ENCODE measurements at places on chromosomes 3 and 15.

DNA sequence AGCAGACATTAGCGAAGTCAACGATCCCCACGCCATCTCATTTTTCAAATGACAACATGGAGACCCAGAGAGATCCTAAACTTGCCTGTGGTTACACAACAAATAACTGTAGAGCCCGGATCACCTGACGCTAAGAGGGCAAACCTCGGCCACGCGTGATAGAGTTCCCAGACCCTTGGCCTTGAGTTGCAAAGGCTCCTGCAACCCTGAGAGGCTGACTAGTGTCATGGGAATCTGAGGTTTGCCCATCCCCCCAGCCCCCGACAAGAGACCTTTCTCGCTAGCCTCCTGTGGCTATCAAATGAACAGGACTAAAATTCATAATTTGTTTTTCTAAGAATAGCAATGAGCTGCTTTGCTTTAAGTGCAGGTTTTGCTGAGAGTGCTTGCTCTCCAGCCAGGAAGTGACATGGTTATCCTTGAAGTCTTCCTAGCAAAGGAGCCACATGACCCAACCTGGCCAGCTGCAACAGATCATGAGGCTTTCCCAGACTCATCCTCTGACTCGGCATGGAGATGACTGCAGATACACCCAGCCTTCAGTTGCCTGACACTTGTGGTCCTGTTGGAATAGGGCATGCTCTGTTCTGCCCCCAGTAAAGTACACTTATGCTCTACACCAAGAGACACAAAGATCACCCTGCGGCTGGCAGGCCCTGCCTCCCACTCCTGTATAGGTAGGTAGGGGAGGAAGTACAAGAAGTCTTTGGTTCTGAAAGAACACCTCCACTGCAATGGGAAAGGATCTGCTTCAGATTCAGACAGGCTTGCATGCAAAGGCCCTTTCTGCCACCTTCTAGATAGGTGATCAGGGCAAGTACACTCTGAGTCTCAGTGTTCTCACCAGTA is 36.0 kb downstream of the MCF2L2 start:
- DNase-seq = no peak

GRCh38 chr3:44066806-44067205 is 174.9 kb upstream of the TOPAZ1 start:
- DNase-seq = no peak

DNA sequence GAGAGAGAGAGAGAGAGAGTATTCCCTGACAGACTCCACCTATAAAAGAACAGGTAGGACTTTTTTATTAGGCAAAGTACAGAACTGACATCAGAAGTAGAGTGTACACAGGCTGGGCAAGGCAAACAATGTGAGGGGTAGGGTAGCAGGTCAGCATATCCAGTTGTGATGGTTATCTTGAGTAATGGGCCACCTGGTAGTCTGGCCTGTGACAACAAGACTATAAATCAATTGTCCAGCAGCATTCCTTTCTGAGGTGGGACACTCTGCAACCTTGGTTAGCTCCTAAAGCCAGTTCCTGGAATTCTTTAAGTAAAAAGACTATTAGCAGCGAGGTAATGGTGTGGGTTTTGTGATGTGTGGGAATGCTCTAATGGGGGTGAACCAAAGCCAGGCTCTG is 14.9 kb upstream of the TMCC1 start:
- DNase-seq = no peak

GRCh38 chr15:89745768-89746167 is 5.3 kb downstream of the MESP1 start:
- DNase-seq = no peak

- no peak for DNase-seq
Observed at GRCh38 chr3:159473206-159473605, 515.4 kb upstream of the IL12A start.

GRCh38 chr3:101945980-101946379 is 96.7 kb downstream of the NFKBIZ start:
- no peak for DNase-seq

DNA sequence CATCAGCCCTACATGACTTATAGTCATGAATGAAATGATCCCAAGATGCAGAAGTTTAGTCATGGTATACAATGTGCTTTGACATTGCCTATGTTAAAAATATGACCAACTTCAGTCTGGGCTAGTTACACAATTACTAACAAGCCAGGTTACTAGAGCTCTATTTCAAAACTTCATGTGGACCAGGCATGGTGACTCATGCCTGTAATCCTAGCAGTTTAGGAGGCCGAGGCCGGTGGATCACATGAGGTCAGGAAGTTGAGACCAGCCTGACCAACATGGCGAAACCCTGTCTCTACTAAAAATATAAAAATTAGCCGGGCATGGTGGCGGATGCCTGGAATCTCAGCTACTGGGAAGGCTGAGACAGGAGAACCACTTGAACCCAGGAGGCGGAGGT is 613.0 kb downstream of the CADM2 start:
- no peak for DNase-seq

GRCh38 chr3:128270559-128271492 is 117.5 kb downstream of the EEFSEC start:
- DNase-seq = no peak

DNA sequence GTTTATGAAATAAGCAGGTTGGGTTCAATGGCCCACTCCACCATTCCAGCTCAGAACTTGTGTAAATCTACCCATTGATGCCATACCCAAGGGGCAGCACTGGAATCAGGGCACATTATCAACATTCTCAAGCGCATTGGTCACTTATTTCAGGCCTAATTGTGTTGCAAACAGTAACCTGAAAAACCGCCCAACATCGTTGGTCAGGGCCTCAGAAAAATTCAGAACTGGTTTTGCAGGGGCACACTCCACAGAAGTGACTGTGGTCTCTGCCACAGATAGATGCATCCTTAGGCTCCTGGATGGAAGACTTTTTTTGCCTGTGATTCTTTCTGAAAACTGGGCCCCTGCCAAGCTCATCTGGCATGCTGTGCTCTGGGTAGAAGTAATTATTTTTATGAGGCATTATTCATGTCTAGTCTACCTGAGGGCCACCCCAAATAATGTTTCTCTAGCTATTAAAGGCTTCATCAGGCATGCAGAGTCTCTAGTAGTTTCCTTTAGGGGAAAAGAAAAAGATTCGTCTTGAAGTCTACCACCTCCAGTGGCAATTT is 21.7 kb upstream of the LRTM1 start:
- no peak for DNase-seq

DNA sequence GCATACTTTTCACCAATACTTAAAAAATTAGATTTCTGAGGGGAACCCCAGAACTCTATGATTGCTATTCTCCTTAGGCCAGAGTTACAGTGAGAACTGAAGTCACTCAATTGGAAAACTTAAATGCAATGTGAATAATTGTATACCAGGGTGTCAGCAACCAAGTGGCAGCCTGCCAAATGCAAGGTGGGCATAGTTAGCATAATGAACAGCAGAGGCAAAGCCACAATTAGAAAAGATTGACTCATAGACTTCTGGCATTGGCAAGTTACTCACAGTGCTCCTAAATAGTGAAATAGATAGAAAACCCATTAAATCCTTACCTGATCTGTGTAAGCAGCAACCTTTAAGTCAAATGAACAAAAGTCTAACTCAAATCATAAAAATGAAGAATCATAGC is 94.9 kb downstream of the BCHE start:
- no peak for DNase-seq

GRCh38 chr15:78045189-78045588 is 32.3 kb downstream of the TBC1D2B start:
- DNase-seq = no peak

- DNase-seq = no peak
Observed at GRCh38 chr15:50783411-50783810, 17.9 kb upstream of the SPPL2A start.

DNA sequence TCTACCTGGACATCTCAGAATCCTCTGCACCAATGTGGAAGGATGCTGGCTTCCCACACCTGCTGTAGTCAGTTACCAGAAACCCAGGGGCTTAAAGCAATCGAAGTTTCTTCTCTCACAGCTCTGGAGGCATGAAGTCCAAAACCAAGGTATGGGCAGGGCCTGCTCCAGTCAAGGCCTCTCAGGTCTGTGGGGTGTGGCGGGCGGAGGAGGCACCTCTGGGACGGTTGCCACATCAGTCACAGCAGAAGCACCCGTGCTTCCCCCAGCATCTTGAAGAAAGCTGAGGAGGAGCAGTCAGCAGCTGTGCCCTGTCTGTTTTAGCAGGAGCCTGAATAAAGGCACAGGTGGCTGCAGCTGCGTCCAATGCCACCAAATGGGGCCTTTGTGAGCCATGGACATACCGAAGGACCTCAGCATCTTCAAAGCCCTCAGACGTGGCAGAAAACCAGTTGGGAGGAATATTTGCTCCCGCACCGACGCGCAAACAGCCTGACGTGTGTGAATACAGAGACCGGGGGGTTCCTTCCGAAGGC is 68.9 kb downstream of the TFRC start:
- no peak for DNase-seq

DNA sequence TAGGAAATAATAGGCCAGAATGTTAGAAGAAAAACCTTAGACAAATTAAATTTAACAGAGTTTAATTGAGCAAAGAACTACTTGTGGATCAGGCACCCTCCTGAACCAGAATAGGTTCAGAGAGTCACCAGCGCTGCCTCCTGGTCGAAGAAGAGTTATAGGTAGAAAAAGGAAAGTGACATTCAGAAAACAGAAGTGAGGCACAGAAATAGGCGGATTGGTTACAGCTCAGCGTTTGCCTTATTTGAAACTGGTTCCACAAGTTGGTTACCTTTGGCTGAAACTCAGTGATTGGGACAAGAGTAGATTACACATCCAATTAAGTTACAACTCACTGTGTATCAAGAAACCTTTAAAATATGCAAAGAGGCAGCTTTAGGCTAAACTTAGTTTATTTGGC is 4.4 kb downstream of the AADAC start:
- DNase-seq = no peak

GRCh38 chr3:197955892-197956477 is 4.0 kb upstream of the LMLN start:
- DNase-seq = no peak

- DNase-seq = no peak
Observed at GRCh38 chr3:55604846-55605245, 117.7 kb upstream of the WNT5A start.

- DNase-seq = no peak
Observed at GRCh38 chr15:50256188-50257041, 9.1 kb downstream of the HDC start.

DNA sequence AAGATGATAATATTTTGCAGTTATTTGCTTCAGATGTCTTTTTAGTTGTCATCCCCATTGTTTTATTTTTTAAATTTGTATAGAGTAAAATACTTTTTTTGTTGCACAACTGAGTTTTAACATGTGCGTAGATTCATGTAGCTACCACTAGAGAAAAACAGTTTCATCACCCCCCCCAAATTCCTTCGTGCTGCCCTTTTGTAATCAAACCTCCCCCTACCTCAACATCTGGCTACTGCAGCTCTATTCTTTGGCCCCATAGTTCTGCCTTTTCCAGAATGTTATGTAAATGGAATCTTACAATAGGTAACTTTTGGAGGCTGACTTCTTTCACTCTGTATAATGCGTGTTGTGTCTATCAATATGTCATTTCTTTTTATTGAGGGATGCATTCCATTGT is 232.0 kb upstream of the RASGRP1 start:
- DNase-seq = no peak

- DNase-seq = no peak
Observed at GRCh38 chr3:193895409-193895808, 240.5 kb upstream of the HES1 start.

DNA sequence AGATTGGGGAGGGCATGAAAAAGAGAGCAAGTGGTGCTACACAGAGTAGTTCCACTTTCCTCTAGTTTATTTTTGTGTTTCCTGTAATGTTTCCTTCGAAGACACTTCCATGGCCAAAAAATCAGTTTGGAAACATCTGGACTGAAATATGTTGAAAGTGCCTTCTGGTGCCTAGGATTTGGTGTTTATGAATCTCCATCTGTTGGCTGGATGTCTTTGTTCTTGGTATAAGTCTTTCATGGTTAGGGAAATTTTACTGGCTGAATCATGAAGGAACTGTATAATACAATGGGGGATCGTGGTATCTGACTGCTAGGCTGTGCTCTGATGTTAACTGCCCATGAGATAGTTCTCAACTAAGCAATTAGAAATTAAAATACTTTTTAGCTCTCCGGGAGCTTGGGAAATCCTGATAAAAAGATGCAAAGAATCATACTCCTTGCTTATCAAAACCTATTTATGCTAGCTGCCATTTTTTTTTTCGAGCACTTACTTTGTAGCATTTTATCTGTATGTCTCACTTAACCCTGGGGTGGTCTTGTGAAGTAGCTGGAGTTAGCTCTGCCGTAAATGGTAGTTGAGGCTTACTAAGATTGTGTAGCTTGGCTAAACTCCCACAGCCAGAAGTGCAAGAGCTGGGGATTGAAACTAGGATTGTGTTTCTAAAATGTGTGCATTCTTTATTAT is 21.9 kb downstream of the AKAP13 start:
- no peak for DNase-seq

- DNase-seq = no peak
Observed at GRCh38 chr3:183317886-183318865, 65.1 kb downstream of the B3GNT5 start.

DNA sequence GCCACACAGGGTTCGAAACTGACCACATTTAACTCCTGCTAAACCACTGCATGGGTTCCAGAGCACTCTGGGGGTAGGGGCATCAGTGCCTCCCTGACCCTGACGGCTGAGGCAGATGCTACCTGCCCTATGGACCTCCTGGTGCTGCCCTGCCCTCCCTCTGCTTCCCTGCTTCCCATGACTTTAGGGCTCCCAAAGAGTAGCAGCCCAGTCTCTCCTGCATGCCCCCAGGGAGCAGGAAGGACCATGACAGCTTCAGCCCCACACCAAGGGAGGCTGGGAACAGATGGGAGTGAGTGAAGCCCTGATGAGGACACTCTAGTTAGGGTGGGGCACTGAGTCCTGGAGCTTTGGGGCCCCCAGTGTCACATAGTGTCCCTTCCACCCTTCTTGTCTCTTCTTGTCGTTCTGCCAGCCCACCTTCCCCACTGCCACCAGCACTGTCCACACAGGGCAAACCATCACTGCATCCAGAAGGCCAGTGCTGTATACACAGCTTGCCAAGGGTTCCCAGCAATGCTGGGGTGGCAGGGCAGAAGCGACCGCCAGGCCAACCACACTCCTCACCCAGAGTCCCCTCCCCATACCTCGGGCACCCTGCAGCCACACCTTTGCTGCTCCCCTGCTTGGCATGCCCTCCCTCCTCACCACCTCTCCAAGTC is 31.0 kb downstream of the SRPRB start:
- no peak for DNase-seq

DNA sequence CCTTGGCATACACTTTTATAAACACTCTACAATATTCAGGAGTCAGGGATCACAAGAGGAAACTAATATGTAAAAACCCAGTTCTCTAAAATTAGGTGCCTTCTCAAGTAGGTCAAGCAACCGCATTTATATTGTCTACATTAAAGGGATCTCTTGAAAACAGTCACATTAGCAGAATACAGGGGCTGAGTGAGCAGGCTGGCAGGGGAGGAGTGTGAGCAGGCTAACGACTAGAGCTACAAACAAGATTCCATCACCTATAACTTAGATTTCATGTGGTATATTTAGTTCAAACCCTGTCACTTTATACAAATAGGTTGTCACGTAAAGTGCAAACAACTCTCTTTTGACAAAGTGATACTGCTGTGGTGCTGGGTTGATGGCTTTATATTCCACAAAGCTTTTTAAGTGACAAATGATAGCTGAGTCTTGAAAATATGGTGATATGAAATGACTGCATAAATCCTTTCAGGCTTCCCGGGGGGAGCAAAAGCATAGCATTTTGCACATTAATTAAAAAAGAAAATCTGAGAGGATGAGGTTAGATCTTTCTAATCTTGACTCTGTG is 937.9 kb downstream of the FHIT start:
- DNase-seq = no peak
